ENCODE measurements at places on chromosomes 5 and 9.

- no peak for DNase-seq
These were observed 66.3 kb downstream of the PRELID2 start for GRCh38 chr5:145768863-145769262.

- no peak for DNase-seq
These were observed 10.4 kb downstream of the PTCH1 start for GRCh38 chr9:95506428-95506677.

DNA sequence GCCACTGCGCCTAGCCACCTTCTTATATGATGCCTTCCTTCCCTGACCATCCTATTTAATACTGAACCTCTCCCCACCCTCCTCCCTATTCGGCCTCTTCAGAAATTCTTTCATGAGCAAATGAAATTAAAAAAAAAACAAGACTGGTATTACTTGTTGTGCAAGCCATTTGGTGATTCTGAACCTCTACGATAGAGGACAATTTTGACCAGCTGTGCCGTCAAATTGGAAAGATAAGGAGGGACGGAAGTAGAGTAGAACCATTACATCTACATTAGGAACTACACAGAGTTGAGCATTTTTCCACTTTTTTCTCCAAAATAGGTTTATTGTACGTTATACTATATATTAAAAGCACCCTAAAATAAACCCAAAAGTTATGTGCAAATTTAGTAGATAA is 2.9 kb downstream of the DHX29 start:
- no peak for DNase-seq

DNA sequence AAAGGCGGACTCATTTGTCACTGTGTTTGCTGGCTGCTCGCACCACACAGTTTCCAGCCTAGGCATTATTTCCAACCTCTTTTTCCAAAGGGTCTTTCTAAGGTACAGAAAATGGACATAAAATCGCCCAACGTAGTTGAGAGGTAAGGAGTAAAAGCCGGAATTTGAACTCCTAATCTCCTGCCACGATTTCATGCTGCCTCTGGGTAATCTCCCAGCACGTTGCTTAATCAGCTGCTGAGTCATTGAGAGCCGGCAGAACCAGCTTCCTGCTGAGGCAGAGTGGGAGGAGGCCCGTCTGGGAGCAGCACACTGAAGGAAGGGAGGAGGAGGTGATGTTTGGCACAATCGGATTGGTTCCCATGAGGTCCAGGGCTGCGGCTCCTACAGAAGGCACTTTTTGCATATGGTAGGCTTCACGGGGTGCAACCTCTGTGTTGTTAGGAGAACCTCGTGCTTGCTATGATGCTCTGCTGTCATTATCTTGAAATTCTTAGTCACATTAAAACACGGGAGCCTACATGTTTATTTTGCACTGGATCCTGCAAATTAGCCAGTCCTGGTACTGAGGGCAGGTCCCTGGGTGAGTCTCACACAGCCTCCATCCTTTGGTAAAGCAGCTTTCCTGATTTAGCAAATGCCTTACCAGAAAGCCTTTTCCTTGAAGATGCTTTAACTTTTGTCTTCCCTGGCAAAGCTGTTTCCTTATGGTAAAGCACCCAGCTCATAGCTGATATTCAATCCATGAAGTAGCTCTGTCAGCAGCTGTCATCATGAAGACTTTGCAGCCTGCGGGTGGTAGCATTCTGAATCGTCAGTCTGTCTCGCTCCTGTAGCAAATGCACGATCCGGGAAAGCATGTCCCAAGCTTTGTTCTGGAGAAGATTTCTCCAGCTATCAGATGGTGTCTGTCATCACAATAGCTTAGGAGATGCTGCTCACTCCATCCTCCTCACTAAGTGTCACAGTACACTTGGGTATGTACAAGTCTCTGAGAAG is 191.6 kb upstream of the MSX2 start:
- DNase-seq = no peak

GRCh38 chr5:6393596-6394194 is 15.3 kb upstream of the MED10 start:
- DNase-seq = no peak

GRCh38 chr9:35882263-35882848 is 12.2 kb upstream of the OR13J1 start:
- peak; percentile 65 for DNase-seq

DNA sequence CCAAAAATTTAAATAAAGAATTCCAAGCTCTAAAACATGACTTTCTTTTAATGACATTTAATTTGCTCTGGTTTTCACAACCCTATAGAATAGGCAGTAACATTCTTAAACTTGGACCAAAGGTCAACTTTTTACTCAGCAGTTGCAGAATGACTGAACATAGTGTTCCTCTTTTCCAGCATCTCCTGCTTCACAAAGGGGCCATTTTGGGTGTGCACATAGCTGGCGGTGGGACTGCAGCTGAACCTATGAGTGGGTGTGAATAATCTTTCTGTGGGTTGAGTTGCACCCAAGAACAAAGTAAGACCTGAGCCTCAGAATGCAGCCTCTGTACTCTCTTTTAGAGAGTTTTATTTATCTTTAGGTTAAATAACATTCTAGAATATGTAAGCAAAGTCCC is 96.9 kb upstream of the HAPLN1 start:
- DNase-seq = no peak

DNA sequence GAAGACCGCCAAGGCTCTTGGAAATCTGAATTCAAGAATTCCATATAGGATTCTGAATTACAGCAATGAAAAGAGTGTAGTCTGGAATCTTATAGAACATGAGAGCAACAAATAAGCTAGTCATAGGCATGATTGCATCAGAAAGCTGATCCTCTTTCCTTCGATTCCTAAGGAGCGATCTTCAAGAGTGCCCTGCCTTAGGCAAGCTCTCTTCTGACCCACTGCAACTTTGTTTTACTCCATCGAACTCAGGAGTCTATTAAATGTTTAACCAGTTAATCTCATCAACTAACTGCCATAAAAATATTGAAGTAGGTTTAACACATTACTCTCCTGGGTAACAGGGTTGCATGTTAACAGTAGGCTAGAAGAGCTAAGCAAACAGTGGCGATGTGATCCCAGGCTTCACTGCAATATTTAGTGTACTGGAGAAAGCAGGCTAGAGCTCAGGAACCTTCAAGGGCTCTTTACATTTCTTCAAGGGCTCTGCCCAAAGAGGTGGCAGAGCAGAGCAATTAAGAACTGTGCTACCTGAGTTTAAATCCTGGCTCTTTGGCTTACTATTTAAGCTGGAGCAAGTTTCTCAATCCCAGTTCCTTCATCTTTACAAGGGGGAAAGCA is 146.3 kb downstream of the RORB start:
- no peak for DNase-seq

- DNase-seq = no peak
These were observed 77.7 kb upstream of the TAS2R1 start for GRCh38 chr5:9707732-9708462.

DNA sequence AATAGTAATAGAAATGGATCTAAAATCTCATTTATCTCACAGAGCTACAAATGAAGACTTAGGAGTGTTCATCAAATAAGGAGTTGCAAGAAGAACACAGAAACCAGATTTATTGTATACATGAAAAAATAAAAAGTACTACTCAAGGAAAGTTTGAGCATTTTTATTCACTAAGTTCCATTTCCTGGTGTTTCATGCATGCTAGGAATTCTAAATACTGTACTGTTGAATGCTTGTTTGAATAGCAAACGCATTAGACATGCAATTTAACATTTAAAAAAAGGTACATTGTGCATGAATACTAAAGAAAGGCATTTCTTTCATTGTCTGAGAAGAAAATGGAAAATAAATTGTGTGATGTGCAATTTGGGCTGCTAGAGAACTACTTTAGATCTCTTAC is 52.1 kb downstream of the C6 start:
- DNase-seq = no peak

GRCh38 chr9:117737721-117738226 is 33.6 kb downstream of the TLR4 start:
- no peak for DNase-seq

GRCh38 chr9:18472841-18473251 is 1.1 kb upstream of the ADAMTSL1 start:
- no peak for DNase-seq

DNA sequence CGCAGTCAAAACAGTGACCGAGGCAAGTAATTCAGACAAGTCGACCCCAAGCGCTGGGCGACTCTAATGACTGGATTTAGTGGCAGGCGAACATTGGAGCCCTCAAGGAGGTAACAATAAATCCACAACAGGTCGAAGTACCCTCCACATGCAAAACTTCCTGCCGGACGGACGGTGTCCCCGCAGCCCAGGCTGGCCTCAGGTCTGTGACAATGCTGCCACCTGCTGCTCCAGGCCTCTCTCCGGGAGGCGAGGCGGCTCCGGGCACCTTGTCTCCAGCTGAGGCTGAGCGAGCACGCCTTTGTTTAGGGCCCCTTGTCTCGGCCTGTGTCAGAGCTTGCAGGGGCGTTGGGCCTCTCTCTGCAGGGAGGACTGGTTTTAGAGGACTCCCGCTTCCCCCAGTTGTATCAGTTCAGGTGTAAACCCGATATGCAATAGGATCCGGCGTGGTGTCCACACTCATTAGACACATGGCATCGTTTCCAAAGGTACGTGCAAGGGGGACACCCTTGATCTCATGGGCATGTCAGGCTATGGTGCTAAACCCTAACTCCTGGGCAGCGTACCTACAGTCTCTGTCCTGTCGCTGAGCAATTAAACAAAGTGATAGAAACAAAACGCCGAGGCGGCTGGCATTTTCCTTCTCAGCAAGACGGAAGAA is 628.0 kb upstream of the ADAMTS16 start:
- no peak for DNase-seq

DNA sequence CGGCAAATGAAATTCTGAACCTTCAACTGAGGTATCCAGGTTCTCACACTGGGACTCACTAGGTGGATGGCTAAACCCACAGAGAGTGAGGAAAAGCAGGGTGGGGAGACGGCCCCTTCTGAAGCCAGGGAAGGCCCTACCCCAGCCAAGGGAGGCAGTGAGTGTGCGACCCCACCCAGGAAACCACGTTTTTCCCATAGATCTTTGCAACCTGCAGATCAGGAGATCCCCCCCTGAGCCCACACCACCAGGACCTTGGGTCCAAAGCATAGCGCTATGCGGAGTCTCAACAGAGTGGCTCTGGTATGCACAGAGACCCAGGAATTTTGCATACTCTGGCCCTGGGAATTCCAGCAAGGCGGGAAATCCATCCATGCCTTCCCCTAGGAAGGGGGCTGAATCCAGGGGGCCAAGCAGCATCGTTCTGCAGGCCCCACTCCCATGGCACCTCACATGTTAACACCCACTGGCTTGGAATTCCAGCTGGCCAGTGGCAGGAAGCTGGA is 19.9 kb downstream of the DTWD2 start:
- DNase-seq = no peak

DNA sequence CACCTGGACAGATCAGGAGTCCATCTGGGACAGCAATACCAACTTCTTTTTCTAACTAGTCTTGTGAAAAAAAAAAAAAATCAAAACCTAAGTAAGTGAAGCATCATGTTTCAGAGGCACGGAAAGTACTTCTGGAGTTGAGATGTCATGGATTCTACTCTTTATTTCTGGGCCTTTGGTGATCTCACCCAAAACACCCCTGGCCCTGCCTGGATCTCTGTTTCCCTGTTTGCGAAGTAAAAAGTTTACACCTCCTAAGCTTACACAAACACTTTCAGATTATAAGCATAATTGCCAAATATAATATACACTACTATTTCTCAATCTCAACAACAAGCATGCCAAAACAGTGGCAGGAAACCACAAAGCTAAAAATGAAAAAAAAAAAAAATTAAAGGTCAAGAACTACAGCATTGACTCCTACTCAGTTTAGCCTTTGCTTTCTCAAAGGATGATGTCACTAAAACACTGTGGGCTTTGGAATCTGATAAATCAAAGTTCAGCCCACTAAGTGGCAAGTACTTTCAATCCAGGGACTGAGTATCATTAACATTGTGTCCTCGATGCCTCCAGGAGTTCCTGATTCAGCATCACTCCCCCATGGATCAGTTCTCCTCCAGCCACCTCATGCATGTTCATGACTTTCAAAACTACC is 291.9 kb downstream of the NFIB start:
- DNase-seq = no peak

GRCh38 chr5:61307611-61308010 is 24.4 kb upstream of the ZSWIM6 start:
- no peak for DNase-seq

- DNase-seq = no peak
These were observed 87.5 kb downstream of the DAB2IP start for GRCh38 chr9:121738968-121739367.

DNA sequence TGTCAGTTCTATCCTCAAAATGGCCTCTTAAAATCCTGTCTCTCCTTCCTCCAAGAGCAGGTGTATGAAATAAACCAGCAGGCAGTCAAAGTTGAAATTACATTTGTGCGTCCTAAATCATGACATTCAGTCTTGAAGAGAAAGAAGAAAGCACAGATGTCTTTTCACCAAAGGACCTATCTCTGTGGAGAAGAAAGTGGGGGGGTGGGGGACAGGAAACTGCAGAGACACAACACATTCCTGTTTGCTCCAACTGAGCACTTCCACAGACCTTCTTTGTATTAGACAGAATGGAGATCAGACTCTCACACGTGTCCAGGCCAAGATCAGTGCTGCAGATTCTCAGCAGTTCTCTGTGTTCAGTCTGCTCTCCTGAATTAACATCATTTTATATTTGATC is 471.9 kb upstream of the RGMB start:
- no peak for DNase-seq

- DNase-seq = no peak
These were observed 202.0 kb downstream of the ADAMTSL1 start for GRCh38 chr9:18675973-18676372.

Data from activated CD8-positive, alpha-beta memory T cell treated with anti-CD3 and anti-CD28 coated beads for 48 hours (primary cell).